Stimulated activated CD8-positive, alpha-beta memory T cell treated with anti-CD3 and anti-CD28 coated beads, Interleukin-2, amount 100 ng/mL, for 1 hour (primary cell): ENCODE measurements at places on chromosomes 7 and 10.

GRCh38 chr10:56096226-56096517, 264.9 kb downstream of the ZWINT start:
- no peak for DNase-seq

GRCh38 chr10:90179696-90180407, 478.5 kb downstream of the KIF20B start:
- no peak for DNase-seq

- no peak for DNase-seq
Observed at GRCh38 chr7:125746510-125746909, 816.9 kb upstream of the POT1 start.

DNA sequence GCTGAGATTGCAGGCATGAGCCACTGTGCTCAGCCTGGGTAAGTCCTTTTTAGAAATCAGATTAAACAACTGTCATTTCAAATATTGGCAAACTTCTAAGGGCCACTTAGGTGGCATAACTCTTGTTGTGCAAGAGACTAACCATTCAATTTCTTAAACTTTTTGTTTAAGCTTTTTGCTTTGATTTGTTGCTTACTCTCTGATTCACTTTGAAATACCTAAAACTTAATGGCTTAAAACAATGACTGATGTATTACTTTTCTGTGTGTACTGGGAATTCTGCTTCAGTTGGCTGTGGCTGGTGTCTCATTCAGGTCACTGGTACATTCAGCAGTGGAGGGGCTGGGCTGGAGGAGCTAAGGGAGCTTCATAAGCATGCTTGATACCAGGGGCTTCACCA, 28.9 kb downstream of the ZNF25 start:
- DNase-seq = no peak

DNA sequence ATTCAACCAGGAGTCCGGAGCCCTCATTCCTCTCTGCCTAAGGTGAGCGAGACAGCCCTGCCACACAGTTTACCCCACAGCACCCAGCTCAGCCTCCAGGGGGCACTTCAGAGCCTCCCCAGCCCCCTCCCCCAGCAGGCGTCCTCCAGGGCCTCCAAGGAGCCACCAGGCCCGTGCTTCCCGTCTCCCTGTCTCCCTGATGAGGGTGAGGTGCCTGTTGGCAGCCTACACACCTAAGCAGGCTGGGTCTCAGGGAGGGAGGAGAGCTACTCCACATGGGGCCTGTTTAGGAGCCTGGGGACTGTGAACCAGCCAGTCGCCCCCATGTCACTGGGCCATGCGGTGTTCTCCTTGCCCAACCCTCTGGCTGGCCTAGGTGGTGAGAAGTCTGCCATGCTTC, 28.9 kb upstream of the TRIM8 start:
- no peak for DNase-seq

DNA sequence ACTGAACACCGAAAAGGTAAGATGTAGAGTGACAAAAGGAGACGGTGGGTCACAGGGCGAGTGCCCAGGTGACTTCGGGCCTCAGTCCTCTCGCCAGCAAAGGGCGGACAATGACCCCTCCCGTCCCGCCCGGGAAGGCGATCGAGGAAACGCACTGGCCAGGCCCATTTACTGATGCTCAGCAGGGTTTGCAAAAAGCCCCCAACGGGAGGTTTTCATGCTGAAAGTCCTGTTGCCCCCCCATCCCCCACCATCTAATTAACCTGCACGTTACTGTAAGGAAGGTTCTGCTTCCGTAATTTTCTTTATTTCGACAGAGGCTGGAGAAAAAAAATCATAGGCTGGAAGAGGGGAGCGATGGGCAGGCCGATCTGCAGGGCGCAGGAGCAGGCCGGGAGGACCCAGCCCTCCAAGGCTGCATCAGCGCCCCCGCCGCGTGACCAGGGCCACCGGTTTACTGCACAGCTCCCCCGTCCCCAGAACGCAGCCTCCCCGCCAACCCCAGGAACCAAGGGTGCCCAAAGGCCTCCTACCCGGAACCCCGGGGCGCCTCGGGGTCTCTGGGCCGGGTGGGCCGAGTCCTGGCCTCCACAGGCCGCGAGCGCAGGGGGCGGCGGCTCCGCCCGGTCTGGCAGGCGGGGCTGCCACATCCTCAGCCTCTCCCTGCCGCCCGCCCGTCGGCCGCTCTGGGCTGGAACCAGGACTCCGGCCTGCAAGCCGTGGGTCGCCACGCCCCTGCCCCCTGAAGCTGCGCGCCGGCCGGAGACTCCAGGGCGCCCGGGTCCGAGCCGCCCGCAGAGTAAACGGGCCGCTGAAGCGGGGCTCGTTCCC, 613 bp downstream of the OAT start:
- no peak for DNase-seq

DNA sequence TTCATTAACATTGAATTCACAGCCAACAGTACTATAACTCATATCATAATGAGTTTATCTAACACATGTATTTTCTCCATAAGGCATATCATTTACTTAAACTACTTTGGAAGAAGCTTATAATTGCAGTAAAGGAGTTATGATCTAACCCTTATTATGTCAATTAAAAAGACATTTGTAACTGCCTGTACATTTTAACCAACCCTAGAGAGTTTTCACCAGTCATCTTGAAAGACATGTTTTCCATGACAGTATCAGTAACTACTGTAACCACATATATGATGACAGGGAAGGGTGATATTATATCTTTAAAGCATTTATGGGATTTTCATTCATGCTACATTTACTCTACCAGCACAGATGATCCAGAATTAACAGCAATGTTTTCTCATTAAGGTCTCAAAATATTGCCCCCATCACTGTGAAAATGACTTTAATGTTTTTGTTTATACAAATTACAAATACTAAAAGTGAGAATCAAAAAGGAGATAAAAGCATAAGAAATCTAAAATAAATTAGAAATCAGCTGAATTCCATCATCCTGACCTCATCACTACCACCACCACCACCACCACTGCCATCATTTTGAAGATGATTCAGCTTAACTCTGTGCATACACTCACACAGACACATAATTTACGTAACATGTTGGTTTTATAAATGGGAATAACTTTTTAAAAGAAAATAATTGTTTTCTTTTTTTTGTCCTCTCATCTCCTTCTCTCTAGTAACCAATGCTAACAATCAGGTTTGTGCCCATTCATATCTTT, 53.6 kb downstream of the MKLN1 start:
- no peak for DNase-seq

- no peak for DNase-seq
Observed at GRCh38 chr10:15035385-15036301, 8.1 kb upstream of the OLAH start.

DNA sequence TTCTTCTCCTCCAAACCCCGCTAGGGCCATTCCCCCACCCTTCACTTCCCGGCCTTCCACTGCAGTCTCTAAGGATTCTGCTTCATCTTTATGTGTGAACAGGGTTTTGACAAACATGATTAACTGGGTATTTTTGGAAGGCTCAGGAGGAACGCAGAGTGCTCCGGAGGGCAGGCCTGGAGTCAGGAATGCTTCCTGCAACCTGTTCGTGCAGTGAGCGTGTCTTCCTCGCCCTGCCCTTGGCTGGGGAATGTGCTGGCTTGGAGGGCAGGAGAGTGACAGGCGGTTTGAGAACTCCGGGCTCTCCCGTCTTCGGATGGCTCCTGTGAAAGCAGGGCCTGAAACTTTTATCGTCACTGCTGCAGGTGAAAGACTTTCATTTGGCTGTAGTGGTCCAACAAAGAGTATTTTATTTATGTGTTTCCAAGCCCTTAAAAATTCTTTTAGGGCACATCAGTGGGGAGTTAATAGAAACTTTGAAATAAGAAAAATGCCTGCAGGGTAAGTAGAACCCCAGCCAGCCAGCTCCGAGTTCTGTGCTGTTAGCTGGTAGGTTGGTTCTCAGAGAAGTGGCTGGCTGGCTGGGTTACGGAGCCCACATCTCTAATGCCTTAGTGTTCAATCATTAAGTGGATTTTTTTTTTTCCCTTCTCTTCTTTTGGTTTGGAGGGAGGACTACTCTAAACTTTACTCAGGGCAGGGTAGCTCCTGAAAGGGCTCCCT, 51.0 kb downstream of the TCF7L2 start:
- DNase-seq = no peak

DNA sequence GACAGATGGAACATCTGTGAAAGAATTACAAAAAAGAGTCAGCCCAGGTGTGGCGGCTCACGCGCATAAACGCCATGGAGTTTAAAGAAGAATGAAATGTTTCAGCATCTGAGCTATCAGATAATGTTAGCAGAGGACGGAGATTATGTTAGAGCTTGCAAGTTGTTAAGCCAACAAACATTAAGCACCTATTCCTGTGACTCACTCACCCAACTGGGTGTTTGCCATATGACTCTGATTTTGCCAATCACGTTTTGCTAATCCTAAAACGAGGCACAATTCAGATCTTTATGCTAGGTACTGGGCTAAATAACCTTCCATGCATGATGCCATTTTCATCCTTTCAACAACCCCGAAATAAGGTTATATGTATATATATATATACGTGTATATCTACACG, 29.0 kb upstream of the CCNY start:
- no peak for DNase-seq

DNA sequence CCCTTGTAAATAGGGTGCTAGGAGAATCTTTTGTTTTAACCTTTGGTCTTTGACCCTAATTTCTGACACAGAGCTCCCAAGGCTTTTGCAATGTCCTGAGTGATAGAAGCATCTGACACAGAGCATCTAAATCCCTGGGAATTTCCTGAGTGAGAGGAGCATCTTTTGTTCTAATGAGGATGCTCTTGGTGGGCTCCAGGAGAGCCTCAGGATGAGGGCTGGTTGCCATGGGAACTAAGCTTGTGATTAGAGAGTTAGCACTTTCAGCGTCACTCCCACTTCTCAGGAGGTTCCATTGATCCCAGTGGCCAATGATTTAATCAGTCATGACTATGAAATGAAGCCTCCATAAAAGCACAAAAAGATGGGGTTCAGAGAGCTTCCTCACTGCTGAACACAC, 264.8 kb downstream of the KIF20B start:
- no peak for DNase-seq

DNA sequence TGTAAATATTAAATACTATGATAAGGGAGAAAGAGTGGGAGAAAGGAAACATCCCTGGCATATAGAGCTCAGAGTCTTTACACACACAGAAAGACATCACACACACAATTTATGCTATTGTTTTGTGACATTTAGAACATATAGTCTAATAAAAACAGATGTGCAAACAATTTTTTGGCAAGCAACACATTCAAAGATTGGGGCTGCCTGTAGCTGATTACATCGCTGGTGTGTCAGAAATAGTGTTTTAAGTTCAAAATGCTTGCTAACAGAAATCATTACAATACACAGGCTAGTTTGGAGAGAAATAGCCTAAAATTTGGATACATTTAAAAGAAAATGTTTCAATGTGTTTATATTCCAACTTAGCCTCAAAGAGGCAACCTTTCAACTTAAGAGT, 256.7 kb upstream of the NPVF start:
- no peak for DNase-seq

GRCh38 chr10:109487691-109488090, 435.6 kb downstream of the XPNPEP1 start:
- DNase-seq = no peak

GRCh38 chr7:28862595-28863272, 95.4 kb downstream of the TRIL start:
- DNase-seq = no peak

- DNase-seq = no peak
Observed at GRCh38 chr7:70405241-70405640, 726.7 kb upstream of the GALNT17 start.

DNA sequence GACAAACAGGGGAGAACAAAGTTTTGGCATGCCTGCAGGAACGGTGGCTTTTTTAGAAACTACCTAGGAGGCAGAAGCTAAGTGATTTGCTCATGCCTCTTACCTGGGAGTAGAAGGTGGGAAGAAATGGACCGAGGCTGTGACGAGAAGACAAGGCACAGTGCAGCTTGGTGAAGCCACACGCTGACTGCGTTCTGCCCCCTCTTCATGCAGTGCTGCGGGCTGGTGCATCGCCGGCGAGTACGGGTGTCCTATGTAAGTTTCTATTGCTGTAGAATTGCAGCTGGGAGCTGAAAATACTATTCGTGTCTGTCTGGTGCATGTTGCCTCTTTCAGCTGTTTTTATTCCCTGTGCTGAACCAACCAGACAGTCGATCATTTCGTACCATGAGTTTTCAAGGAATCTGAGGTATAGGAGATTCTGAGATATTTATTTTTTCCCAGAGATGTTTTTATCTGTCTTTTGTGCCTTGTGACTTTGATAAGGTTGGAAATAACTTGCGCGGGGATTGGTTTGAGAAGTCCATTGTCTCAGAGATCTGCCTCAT, 120.9 kb downstream of the CACNB2 start:
- no peak for DNase-seq

- DNase-seq = no peak
Observed at GRCh38 chr10:116973946-116974455, 31.0 kb downstream of the SHTN1 start.

DNA sequence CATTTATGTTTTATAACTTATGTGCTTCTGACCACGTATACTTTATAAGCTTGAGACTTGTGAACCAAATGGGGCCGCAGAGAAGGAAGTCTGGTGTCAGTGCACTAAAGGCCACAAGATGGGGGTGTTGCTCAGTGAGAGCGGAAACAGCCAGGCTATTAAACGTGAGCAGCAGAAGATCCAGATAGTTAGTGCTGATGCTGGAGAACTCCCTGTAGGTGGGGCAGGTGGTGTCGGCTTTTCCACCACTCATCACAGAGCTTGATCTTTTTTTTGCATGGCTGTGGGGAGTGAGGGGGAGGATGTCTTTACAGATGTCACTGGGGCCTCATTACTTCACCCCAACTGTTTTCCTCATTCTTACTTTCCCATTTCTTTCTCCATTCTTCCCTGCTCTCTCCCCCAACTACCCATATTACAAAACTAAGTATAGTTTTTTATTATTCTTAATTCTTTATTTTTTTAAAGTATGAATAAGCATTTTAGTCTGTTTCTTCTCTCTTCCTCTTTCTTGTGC, 34.7 kb downstream of the ACADSB start:
- peak; percentile 2 for DNase-seq

GRCh38 chr10:18400201-18400905, 251.0 kb downstream of the NSUN6 start:
- no peak for DNase-seq

DNA sequence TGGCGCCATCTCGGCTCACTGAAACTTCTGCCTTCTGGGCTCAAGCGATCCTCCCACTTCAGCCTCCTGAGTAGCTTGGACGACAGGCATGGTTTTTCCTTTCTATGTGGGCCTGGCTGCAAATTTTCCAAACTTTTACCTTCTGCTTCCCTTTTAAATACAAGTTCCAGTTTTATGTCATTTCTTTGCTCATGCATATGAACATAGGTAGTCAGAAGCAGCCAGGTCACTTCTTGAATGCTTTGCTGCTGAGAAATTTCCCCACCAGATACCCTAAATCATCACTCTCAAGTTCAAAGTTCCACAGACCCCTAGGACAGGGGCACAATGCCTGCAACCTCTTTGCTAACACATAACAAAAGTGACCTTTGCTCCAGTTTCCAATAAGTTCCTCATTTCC, 21.6 kb upstream of the RPEL1 start:
- DNase-seq = no peak

GRCh38 chr7:111593343-111593742, 31.1 kb upstream of the IMMP2L start:
- no peak for DNase-seq

- DNase-seq = no peak
Observed at GRCh38 chr10:5078547-5079180, 15.6 kb upstream of the AKR1C3 start.

GRCh38 chr7:134826105-134826504, 46.7 kb downstream of the CALD1 start:
- no peak for DNase-seq
